ENCODE measurements at places on chromosomes 2 and 18. TPM values are rescaled to one million over a fixed set of nuclear protein-coding genes. Genes with fewer than 3 reads are reported as not detected.

SPAG16 gene
- total RNA-seq: 23.0 TPM

SLC4A5 gene
- 0.24 TPM for total RNA-seq

FHL2 gene
- 50.3 TPM for total RNA-seq

NPHP1 gene
- total RNA-seq: 3.4 TPM

Data from tracheal epithelial cell (primary cell).